ENCODE measurements at places on chromosomes 16 and 17.
A peak's percentile ranks its signal among the peaks of the same experiment; 100 is the strongest.

GRCh38 chr17:82872591-82873520, 33.0 kb upstream of the ZNF750 start:
- no peak for DNase-seq

- DNase-seq: no peak
Observed at GRCh38 chr16:88851616-88852015, 5.1 kb downstream of the GALNS start.

DNA sequence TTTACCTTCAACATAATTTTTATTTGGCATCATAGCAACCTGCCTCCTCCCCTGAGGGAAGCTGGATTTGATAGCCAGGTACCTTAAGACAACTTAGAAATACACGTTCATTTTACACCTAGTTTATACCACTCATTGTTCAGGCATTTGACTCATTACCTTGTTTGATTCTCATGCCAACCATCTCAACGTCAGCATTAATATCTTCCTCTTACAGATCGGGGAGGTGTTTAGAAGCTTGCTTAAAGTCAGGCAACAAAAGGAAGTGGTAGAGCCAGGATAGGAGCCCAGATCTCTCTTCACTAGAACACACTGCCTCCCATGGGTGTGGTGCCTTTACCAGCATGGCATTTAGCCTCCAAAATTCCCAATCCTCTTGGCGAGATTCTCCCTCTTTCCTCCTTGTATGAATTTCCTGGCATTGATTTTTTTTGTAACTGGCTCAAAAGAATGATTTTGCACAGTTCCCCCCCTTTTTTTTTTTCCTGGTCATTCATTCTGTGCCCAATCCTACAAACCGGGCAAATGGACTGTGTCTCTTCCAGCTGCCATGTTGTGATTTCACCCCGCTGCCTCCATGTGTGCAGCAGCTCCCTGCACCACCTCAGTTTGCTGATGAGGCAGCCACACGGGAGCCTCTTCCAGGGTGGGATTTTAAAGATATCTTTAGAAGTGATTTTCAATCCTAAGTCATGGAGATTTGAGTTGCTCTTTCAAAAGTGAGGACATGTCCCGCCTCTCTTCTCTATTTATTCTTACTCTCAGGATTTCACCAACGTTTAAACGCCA, 383.6 kb downstream of the UTP18 start:
- DNase-seq: no peak

DNA sequence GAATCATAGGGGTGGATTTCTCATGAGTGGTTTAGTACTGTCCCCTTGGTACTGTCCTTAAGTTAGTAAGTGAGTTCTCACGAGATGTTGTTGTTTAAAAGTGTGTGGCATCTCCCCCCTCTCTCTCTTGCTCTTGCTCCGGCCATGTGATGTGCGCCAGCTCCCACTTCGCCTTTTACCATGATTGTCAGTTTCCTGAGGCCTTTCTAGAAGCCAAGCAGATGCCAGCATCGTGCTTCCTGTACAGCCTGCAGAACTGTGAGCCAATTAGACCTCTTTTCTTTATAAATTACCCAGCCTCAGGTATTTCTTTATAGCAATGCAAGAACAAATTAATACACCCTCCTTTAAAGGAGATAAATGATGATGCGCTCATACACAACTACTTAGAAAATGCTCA, 50.1 kb upstream of the NACA2 start:
- DNase-seq: no peak

GRCh38 chr17:82231562-82232321, 2.9 kb downstream of the SLC16A3 start:
- DNase-seq: peak; percentile 76

DNA sequence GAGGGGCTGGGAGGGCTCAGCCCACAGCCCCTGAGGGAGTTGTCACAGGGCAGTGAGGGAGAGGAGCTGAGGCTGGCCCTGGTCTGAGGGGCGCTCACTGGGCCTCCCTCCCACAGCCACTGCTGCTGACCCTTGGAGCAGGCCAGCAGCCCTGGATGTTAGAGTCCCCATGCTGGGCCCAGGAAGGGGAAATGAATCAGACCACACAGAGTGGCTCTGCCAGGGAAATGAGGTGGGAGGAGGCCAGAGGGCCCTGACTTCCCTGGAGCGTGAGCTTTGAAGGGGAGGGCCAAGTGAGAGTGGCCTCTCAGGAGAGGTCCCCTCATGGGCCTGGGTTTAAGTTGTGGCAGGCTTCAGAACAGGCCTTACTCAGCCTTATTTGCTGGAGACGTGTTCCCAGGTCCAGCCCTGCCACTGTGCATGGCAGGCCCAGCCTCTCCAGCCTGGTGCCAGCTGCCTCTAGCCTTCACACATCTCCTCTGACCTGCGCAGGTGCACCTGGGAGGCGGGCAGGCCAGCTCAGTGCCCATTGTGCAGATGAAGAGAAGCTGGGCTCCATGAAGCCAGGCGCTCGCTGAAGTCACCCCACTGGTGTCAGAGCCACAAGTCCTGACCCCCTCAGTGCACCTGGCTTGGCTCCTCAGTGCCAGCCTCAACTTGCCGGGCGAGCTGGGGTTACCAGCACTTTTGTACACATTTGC, 15.4 kb downstream of the GPT2 start:
- DNase-seq: no peak

- no peak for DNase-seq
Observed at GRCh38 chr17:81331527-81332043, 36.5 kb upstream of the SLC38A10 start.

GRCh38 chr17:74443516-74444296, 11.8 kb downstream of the GPRC5C start:
- DNase-seq: no peak

DNA sequence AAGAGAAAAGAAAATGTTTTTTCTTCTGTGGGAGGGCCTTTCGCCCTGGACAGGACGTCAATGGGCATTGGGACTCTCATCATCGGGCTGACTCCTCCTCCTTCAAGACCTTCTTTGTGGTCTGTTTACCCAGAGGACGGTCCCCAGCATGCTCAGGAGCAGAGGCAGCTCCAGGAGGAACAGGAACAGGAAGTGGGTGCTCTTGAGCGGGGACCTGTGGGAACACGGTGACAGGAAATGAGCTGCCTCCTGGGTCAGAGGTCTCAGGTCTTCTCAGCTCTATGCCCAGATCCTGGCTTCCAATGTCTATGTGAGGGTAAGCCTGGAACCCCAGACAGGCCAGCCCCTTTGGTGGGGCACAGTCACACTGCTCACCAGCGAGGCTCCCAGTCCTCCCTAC, 12.2 kb downstream of the CD300LD start:
- no peak for DNase-seq

DNA sequence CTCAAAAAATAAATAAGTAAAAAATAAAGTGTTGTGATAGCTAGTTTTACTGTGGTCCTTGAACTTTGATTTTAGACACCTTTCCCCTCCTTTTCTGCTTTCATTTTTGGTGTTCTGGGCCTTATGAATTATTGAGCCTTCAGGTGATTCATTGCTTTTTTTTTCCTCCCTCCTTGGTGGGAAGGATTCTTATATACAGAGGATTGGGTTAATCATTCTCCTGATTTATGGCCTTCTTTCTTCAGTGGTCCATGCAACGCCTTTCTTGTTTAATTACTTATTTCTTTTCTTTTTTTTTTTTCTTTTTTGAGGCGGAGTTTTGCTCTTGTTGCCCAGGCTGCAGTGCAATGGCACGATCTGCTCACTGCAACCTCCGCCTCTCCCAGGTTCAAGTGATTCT, 8.0 kb upstream of the MYL4 start:
- no peak for DNase-seq

- no peak for DNase-seq
Observed at GRCh38 chr16:57282510-57283213, 1.8 kb downstream of the PLLP start.

DNA sequence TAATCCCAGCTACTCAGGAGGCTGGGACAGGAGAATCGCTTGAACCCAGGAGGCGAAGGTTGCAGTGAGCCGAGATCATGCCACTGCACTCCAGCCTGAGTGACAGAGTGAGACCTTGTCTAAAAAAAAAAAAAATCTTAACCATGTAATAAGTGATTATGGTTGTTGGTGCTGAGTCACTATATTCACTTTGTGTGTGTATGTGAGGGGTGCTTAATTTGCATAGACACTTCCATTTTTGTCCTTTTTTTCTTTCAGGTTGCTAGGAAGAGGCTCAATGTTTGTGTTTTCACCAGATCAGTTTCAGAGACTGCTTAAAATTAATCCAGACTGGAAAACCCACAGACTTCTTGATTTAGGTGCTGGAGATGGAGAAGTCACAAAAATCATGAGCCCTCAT, 18.2 kb downstream of the METTL9 start:
- DNase-seq: no peak

- DNase-seq: no peak
Observed at GRCh38 chr17:78595135-78595810, 18.1 kb upstream of the DNAH17 start.

DNA sequence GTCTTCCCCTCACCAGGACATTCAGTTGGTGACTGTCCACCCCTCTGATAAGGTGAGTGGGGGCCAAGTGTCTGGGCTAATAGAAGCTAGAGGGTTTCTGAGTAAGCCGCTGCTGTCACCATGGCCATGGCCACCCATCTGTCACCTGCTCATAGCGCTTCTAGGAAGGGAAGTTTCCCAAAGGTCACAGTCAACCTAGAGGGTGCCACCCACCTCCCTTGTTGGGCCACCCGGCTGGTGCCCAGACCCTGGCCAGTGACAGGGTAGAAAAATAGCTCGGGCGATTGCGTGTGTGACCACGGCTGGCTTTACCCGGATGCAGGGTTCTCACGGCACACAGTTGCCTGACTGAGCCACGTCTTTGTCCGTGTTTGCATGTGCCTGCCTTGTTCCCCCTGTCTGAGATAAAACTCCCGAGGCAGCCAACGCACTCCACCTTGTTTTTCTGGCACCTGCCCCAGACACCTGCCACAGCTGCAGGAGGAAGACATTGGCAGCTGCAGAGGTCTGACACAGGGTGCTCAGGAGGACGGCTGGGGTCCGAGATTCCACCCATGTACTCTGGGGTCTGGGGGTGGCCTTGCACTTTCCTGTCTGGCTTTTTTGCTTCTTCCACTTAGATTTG, 809 bp downstream of the PIRT start:
- no peak for DNase-seq

DNA sequence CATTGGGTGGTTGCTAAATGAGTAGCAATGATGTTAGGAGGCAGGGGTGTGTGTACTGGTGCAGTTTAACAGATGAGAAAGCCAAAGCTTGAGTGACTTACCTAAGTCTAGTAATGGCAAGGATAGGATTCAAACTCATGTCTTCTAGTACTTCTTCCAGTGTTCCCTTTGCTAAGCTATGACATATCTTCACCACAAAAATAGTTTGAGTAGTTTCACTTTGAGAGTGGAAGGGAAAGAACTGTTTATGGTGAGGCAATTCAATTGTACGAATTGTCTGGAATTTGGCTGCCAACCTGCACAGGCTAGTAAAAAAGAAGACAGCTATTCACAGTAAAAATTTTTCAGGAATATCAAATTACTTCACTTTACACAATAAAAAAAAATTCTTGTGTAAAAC, 138.0 kb downstream of the NLK start:
- DNase-seq: no peak

- DNase-seq: peak; percentile 67
Observed at GRCh38 chr17:30969989-30970830, 629 bp upstream of the RNF135 start.

- DNase-seq: no peak
Observed at GRCh38 chr16:88610909-88611812, 27.2 kb upstream of the IL17C start.

- no peak for DNase-seq
Observed at GRCh38 chr16:66754211-66754610, 2.8 kb upstream of the DYNC1LI2 start.

- no peak for DNase-seq
Observed at GRCh38 chr16:17362946-17363345, 107.8 kb downstream of the XYLT1 start.

- no peak for DNase-seq
Observed at GRCh38 chr17:62688398-62689160, 61.1 kb downstream of the MRC2 start.

DNA sequence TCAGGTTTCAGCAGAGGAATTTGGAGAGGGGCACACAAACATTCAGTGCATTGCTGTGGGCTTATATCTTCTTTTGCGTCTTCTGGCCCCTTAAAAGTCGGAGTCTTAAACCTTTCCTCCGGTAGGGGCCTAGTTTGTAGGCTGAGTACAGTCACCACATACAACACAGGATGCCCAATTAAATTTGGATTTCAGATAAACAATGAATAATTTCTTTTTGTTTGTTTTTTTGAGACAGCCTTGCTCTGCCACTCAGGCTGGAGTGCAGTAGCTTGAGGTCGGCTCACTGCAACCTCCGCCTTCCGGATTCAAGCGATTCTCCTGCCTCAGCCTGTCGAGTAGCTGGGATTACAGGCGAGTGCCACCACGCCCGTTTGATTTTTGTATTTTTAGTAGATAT, 26.7 kb upstream of the ADORA2B start:
- DNase-seq: no peak

DNA sequence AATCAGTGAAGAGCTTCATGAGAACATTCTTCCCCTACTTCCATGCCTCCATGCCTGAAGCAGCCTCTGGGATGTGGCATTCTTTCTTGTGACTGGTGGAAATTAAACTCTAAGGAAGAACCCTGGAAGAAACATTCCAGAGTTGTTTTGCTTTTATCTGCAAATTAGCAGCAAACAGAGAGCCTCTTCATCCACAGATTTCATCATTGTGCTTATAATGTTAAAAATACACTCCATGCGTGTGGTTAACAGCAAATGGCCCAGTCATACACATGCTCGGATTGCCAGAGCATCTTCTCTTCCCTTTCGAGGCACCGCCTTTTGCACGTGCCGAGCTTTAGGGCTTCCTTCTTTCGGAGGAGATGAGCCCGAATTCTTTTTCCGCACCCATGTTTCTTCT, 411.3 kb downstream of the SNX29 start:
- no peak for DNase-seq

DNA sequence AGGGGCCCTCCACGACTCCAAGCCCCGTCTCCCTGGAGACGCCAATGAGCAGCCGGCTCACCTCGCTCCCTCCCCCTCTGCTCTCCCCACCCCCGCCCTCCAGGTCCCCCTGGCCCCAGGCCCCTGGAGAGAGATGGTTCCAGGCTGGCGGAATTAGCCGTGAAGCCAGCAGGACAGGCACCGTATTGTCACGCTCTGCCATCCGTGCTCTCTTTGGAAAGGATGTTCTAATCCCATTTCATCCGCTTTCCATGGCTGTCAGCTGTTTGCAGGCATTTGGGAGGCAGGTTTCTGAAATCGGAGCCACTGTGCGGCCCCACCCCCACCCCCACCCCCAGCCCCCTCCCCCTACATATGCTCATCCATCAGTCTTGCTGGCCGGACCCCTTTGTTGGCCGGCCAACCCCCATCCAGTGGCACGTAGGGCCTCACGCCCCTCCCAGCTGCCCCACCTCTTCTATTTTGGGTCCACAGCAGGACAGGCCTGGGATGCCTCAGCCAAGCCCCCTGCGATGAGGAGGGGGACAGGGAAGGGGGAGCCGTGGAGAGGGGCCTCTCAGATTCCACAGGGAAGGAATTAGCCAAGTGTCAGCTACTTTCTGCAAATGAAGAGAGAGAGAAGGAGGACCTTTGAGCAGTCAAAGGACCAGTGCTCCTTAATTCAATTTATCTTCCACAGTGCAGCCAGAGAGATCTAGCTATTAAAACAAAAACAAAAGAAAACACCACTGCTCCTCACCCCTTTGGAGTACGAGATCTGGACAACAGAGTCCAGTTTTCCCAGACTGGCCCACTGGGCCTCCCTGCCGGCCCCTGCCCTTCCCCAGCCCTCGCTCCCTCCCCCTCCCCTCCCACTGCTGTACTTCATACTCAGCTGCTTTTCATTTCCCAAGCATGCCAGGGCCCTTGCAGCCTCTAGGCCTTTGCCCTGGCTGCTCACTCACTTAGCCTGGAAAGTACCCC, 30.7 kb downstream of the SDK2 start:
- no peak for DNase-seq

GRCh38 chr16:10847176-10847575, 28.6 kb upstream of the TVP23A start:
- DNase-seq: no peak

GRCh38 chr16:11202260-11203091, 53.5 kb downstream of the SOCS1 start:
- no peak for DNase-seq
